ENCODE measurements at places on chromosomes 7 and 10. TPM values are rescaled to one million over a fixed set of nuclear protein-coding genes. Genes with fewer than 3 reads are reported as not detected.

GRCh38 chr7:134692344-134692705, 45.7 kb downstream of the BPGM start:
- DNase-seq, result no peak

DNA sequence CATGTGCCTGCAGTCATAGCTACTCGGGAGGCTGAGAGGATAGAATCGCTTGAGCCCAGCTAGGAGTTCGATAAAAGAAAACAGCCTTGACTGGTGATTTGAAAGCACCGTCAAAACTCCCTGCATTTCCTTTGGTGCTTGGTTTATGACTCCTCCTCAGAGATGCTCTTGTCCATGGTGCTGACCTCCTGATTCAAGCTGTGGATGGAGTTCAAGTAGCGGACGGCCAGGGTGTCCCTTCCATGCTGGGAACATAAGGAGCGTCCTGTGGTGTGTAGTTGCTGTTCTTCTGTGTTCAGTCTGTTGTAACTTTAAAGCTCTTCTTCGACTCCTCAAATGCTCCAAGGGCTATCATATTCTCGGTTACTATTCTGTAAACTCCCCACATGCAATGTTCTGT, 382.5 kb upstream of the KIAA1217 start:
- DNase-seq, result peak; percentile 21

DNA sequence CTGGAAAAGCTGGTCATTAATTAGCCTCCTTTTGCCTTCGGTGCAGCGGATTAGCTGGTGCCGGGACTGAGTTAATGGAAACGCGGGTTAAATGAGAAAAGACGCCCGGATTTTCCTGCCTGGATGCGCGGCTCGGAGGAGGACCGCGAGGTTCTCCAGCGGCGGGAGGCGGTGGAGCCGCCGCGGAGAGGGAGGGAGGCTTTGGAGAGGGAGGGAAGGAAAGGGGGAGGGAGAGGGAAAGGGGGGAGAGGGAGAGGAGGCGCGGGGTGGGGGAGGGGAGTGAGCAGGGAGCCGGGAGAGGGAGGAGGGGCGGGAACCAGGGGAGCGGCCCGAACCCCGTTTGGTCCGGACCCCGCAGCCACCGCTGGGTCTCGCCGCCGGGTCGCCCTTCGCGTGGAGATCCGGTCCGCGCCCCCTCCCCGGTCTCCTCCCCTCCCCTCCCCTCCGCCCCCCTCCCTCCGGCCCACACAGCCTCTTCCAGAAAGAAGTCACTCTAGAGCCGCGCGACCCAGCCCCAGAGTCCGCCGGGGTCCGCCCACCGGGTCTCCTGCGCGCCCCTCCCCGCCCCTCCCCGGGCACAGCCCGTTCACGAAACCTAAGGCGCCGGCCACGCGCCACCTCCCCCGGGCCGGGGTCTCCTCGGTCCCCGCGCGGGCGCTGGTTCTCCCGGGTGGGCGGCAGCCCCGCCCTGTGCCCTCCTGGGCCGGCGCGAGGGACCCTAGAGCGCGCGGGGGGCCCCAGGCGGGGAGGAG, 347.5 kb downstream of the DNAJB6 start:
- DNase-seq, result no peak

GRCh38 chr10:36026656-36027390, 384.7 kb upstream of the FZD8 start:
- no peak for DNase-seq

GRCh38 chr10:7968510-7969112, 85.9 kb upstream of the GATA3 start:
- DNase-seq, result no peak

Gene SEC61A2
- polyA plus RNA-seq, result 15.9 TPM
